ENCODE measurements at places on chromosomes 16 and 17.

DNA sequence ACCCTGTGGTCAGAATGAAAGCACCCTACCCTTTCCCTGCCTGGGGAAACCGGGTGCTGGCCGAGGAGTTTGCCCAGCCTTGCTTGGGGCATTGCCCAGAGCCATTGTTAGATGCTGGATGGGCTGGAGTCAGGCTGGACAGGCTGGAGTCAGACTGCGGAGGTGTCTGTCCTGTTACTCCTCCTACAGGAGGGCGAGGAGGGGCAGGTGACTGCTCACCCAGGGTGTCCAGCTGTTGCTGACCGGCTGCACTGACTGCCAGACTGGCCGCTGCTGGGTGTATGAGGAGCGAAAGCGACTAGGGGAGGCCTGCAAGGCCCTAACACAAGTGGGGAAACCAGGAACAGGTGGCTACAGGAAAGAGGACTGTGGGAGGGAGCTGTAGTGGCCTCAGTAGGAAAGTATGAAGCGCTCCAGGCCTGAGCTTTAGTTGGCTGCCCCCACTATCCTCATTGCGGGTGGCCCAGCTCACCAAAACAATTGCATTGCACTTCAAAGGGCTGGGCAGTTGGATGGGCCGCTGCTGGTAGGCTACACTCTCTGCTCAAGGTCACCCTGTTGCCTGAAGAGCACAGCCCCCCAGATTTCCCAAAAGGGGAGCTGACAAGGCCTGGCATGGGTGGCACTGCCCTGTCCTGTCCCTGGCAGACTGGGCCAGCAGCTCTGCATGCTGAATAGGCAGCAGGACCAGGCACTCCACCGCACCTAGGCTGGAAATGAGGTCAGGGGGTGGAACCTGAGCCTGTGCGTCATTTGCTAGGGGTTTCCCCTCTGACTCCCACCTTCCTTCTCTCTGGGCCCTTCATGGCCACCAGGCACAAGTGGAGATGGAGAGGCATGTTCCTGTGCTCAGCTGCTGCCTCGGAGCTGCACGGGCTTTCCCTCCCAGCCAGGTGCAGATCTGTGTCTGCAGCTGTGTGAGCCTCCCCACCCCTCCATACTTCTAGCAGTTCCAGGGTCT lies 18.4 kb downstream of the LDHD start:
- DNase-seq: peak; percentile 84

DNA sequence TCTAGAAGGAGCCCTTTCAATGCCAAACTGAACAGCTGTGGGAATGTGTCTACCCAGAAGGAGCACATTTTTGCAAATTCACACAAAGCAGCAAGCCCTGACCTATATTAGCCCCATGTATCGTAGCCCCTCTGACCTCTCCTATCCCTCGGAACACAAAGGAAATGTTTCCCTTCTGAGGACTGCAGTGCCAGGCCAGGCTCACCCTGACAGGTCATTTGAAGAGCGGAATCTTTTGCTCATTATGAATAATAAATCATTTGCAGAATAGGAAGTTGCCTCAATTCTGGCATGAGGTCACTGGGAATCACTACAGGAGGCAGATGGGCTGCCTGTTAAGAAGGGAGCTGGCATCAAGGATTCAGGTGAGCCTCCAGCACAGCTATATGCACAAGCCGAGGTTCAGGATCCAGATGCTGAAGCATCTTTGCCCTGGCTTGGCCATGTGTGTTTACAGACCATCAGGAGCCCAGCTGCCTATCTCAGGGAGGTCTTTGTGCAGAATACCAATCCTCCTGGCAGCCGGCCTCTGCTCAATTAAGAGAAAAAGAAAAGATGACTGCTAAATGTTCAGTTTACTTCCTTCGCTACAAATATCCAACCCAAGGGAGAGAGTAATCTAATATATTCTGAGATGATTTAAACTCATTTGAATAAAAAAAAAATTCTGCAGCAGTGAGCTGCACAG lies 119.4 kb downstream of the USP31 start:
- no peak for DNase-seq

DNA sequence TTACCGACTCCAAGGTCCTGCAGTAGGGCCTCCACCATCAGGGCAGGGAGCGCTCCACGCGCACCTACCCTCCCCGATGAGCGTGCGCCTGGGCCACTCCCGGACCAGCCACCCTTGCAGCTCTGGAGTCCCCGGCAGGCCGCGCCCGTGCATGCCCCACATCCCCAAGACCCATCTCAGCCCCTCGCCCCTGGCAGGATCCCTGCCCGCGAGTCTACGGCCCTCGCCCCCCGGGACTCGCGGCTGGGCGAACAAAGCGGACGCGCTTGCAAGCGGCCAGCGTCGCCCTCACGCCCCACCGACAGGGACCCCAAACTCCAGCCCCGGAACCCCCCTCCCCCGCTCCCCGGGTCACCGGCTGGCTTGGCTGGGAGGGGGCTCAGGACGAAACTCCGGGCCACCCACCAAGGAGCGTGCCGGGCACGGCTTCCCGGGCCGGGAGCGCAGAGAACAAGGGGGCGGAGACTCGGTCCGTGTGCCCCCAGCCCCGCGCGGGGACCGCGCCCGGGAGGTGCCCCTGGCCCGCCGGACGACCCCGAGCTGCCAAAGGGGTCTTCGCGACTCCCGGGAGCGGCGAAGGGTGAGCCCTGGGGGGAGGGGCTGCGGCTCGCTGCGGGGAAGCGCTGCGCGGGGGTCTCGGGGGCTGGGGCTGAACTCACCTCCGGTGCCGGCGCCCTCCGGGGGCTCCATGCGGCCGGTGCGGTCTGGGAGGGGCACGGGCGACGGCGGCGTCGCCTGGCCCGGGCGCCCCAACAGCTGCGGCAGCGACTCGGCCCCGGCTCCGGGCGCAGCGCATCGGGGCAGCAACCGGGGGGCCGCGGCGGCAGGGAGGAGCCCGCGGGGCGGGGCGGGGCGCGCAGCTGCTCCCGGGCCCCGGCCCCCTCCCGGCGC lies at the start of gene DBNDD1:
TSS of gene DBNDD1 (minus strand) at position 805 of the 891 bp plus-strand sequence. CDS start at position 690, 115 bp downstream.
- no peak for DNase-seq

- DNase-seq: no peak
Measured at GRCh38 chr17:74798239-74798707, 22.1 kb upstream of the NAT9 start.

GRCh38 chr17:2033153-2033552 lies 3.2 kb downstream of the DPH1 start:
- no peak for DNase-seq

DNA sequence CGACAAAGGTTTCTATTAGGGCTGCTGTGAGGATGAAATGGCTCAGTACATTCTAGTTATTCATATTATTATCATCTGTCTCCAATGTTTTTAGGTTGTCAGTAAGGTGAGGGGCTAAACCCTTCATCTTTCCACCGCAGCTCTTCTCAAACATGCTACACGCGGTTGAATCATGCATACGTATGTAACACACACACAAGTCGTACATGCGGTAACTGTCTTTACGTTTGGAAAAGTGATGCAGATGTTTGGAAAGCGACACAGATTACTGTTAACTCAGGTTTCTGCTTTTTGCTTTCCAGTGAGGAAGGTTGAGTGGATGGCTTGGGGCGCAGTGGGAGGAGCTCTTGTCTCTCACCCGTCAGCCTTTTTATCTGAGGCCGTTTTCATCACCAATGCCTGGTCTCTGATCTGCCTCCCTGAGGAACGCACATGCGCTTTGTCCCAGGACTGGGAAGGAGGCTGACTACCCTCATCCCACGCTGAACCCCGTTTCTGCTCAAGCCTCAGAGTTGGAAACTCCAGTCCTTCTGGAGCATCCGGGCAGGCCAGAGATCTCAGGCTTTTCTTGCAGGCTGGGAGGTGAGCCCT lies 3.2 kb upstream of the FOXL1 start:
- DNase-seq: no peak
